ENCODE measurements at places on chromosomes 2 and 18.

GRCh38 chr2:105257981-105258380 lies 16.4 kb downstream of the GPR45 start:
- no peak for DNase-seq

DNA sequence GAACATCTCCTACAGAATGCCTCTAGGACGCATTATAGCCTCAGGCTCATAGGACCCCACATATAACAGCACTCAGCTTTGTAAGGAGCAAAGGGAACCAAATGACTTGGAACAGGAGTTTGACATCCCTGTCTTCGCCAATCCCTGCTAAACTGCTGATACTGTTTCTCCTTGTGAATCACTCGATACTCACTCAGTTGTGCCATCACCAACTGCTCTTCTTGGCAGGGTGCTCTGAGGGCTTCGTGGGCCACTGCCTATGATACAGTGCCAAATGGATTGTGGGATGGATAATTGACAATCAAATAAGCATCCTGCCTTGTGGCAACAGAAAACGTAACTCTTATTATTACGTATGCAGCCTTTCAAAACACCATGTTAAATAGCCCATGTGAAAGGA lies 396.3 kb downstream of the RIT2 start:
- DNase-seq, result no peak

DNA sequence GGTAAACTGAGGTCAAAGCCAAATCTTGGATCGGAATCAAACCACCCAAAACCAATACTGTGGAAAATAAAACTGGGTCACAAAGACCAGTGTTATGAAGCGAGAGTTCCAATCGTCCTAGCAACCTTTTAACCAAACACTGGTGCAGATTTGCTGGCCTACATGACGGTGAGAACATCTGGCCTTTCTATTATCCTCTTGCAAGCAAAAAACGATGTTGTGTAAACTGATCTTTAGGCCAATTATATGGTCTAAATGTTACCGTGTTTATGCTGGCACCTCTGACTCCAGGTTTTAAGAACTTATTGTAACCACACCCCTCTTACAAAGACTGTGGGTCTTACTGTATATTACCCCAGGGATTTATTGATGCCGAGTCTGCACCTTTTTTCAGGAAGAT lies 145.9 kb downstream of the GFPT1 start:
- DNase-seq, result no peak

- no peak for DNase-seq
These were observed 52.2 kb downstream of the NRP2 start for GRCh38 chr2:205734436-205735037.

- DNase-seq, result no peak
These were observed 45.0 kb upstream of the CREB1 start for GRCh38 chr2:207484444-207485391.

- DNase-seq, result no peak
These were observed 94.5 kb upstream of the UPP2 start for GRCh38 chr2:158006961-158007719.

GRCh38 chr2:234796045-234796591 lies 155.7 kb upstream of the SH3BP4 start:
- DNase-seq, result no peak

- no peak for DNase-seq
These were observed 96.3 kb downstream of the FAM210A start for GRCh38 chr18:13629841-13630715.

GRCh38 chr2:222445227-222445626 lies 20.9 kb downstream of the SGPP2 start:
- DNase-seq, result no peak

GRCh38 chr2:24907116-24907515 lies 12.9 kb downstream of the ADCY3 start:
- DNase-seq, result no peak

DNA sequence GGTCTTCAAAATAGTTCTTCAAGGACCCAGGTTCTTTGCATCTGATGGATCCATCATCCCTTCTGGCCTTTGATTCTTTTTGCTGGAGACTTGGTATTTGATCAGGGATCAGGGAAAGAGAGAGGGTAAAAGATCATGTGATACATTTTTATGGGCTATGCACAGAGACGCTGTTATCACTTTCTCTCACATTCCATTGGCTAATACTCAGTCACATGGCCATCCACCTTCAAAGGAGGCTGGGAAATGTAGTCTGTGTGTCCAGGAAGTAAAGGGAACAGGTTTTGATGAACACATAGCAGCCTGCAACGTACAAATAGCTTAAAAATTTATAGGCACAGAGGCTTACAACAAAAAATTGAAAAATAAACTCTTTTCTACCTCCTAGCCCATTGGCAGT lies 629.6 kb upstream of the FANCL start:
- no peak for DNase-seq

DNA sequence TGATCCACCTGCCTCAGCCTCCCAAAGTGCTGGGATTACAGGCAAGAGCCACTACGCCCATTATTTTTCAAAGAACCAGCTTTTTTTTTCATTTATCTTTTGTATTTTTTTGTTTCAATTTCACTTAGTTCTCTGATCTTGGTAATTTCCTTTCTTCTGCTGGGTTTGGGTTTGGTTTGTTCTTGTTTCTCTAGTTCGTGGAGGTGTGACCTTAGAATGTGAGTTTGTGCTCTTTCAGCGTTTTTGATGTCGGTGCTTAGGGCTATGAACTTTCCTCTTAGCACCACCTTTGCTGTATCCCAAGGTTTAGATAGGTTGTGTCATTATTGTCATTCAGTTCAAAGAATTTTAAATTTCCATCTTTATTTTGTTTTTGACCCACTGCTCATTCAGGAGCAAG lies 86.7 kb upstream of the MSTN start:
- DNase-seq, result no peak

DNA sequence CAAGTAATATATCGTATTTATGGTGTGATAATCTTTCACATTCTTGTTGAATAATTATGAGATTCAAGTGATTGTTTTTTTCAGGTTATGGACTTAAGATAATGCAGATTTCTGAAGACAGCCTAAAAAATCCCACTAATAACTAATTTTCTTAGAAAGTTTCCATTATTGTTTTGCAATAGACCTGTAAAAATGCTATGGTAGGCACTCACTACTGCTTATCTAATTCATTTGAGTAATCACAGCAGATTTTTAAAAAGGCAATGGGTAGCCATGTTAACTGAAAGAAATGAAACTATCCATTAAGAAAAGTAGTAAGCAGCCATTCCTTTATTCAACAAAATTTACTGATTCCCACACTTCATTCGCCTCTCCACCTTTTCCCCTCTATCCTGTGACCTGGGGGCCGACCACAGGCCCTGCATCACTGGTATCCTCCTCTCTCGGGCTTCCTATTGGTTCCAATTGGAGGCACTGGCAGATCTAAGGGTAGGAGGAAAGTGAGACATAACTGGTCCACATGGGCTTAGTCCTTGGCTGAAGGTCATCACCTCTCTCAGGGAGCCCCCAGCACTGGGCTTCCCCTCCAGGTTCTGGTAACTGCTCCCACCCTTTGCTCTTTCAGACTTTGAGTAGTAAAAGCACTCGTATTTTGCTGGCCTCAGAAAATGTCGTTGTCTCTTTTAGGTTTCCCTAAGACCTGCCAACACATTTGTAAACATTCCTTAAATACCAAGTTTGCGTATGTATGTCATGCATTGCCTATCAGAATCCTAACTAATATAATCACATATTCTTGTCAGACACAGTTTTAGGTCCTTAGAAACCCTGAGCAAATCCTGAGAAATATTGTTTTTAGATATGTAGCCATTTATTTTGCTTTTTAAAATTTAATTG lies 18.5 kb downstream of the RBMS1 start:
- no peak for DNase-seq

GRCh38 chr2:105338020-105338385 lies 663 bp downstream of the C2orf49 start:
- no peak for DNase-seq

GRCh38 chr2:101012706-101013181 lies 10.7 kb downstream of the RPL31 start:
- DNase-seq, result no peak

GRCh38 chr2:236892721-236893120 lies 193.0 kb upstream of the COPS8 start:
- DNase-seq, result no peak

DNA sequence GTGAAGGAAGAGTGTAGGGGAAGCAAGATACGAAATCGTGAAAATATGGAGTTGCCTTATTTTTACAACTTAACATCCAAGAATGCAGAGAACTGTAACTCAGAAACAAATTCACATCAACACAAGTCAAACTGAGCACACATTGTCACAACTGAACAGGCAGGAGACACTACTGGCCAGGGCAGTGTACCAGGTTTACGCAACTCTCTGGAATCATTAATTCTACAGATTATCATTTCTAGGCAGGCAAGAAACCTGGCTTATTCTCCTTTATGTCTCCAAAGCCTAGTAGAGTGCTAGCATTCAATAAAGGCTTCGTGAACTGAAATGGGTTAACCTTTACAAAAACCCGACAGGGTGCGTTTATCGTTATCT lies 584 bp downstream of the COA5 start:
- no peak for DNase-seq

GRCh38 chr2:6896930-6897759 lies 19.6 kb downstream of the RSAD2 start:
- DNase-seq, result no peak

GRCh38 chr2:139354518-139354917 lies 574.3 kb upstream of the NXPH2 start:
- DNase-seq, result no peak

DNA sequence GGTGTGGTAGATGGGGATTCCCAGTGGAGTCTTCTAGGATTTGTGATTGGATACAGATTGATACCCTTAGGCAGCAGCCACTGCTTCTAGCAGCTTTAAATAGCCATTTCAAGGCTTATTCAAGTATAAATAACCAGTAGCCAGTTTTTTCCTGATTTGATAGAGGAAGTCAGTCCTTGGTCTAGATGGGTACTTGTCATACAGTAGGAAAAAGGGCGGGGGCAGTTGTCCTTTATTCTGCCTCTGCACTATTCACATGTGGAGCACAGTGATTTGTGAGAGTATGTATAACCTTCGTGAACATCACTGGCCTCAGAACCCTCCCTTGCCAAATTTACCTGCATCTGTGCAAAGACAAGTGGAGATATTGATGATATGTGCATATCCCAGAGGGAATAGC lies 6.8 kb downstream of the PPP1CB start:
- DNase-seq, result no peak

DNA sequence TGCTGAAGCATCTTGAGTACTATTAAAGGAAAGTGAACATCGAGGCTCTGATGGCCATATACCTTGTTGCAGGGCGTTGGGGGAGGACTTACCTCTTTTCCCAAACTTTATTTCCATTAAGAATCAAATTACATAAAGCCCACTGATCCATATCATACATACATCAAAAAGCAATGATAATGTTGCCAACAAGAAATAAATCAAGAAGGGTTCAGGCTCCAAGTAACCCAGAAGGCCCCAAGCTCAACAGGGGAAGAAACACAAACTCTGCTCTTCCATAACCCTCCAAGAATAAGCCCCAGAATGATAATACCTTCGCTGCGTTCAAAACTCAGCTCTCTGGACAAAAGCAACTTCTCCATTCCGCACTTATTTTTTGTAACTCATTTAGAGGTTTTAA lies 32.3 kb downstream of the C1D start:
- no peak for DNase-seq

DNA sequence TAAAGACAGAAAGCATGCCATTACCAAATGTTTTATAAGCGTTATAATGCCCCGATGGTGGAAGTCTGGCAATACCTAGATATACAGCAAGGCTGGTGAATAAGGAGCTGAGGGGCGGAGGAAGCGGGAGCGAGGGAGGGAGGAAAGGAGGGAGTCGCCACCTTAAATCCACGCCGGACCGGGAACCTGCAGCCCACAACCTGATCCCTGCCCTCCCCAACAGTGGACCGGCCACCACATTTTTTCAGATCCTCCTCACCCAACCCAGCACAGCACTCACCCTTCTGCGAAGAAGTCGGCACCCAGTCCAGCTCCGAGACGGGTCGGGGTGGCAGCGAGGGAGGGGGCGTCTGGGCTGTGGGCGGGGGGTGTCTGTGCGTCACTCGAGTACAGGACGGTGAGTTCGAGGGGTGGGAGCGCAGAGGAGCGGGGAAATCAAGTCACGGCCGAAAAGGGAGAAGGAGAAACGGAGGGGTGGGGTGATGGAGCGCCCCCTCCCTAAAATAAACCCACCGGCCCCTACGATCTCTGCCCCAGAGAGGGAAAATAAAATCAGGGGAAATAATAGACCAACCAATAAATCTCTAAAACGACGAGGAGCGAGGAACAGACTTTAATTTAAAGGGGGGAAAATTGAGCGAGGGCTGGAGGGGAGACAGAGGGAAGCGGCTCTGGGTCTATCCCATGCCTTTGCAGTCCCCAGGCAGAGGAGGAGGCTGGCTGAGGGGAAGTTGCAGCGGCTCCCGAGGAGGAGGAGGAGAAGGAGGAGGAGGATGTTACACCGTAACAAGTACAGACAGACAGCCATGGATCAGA lies 96.5 kb upstream of the SERTAD2 start:
- no peak for DNase-seq

GRCh38 chr2:31675485-31675901 lies 94.8 kb upstream of the SRD5A2 start:
- DNase-seq, result no peak

- DNase-seq, result no peak
These were observed 163.6 kb upstream of the VRK2 start for GRCh38 chr2:57882895-57883515.

DNA sequence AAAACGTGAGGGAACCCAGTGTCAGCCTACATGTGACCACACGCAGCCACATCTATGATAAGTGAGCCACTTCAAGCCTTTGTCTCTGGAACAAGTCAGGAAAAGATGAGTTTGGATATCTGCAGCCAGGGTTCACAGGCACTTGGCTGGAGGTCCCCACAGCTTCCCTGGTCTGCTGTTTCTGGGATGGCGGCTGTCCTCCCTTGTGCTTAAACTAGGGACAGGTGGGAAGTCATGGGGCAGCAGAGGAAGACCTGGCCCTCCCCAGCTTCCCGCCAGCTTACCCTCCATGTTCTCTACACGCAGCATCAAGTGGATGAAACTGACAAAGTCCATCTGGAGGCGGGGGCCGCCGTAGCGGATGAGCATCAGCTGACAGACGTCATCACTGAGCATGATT lies 38.5 kb upstream of the GALNT14 start:
- DNase-seq, result no peak

GRCh38 chr2:174977364-174977763 lies 27.8 kb downstream of the CHN1 start:
- no peak for DNase-seq

- DNase-seq, result no peak
These were observed 859 bp downstream of the GREB1L start for GRCh38 chr18:21242780-21243401.

- no peak for DNase-seq
These were observed 1.8 kb upstream of the HOXD8 start for GRCh38 chr2:176127774-176128072.

DNA sequence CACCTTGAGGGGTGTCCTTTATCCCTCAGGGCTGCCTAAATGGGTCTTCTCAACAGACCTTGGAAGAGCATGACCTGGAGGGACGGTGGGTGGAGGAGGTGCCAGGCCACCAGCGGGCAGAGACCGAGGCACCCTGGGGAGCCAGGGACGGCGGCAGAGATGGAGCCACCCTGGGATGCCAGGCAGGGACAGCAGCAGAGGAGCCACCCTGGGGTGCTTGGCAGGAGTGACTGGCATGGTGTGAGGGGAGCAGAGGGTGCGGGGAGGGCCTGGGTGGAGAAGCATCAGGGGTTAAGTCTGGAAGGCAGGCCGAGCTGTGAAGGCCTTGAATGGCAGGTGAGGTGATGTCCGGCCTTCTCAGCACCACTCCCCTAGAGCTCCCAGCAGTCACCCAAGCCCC lies 56.1 kb downstream of the CIB4 start:
- no peak for DNase-seq

Measured in BJ (cell line).